RWPE2 (cell line): ENCODE measurements at places on chromosomes 13 and 19.

- DNase-seq: no peak
Measured at GRCh38 chr13:26656919-26657318, 99.4 kb downstream of the WASF3 start.

GRCh38 chr19:35509861-35510625, 3.4 kb downstream of the DMKN start:
- peak; percentile 84 for DNase-seq

DNA sequence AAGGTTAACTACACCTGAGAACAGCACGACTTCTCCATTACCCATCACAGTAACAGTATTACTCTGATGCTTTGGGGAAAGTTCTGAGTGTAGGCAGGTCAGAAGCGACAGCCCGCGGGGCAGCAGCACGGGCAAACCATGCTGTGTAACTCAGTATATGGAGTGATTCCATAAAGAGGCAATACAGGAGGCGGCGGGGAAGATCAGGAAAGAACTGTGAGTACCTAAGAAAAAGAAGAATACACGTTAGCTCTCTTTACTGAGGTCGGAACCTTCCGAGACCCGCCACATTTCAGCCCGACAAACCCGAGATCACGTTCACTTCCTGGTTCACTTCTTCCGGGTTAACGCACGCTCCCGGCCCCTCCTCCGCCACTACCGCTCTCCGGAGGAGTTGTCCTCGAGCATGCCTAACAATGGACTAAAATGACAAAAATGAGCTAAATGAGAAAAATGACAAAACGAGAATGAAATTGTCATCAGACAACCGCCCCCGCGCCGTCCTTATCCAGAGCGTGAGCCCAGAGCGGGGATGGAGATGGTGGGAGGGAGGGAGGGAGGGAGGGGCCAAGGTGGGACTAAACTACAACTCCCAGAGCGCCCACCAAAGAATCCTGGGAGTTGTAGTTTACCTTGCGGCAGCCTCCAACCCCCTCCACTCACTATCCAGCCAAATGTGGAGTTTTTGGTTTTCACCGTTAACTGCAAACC, at the start of gene MTRF1:
Gene MTRF1 (minus strand): TSS at position 316 of the 711 bp plus-strand sequence. CDS start 2,669 bp downstream, outside the sequence.
- peak; percentile 74 for DNase-seq

DNA sequence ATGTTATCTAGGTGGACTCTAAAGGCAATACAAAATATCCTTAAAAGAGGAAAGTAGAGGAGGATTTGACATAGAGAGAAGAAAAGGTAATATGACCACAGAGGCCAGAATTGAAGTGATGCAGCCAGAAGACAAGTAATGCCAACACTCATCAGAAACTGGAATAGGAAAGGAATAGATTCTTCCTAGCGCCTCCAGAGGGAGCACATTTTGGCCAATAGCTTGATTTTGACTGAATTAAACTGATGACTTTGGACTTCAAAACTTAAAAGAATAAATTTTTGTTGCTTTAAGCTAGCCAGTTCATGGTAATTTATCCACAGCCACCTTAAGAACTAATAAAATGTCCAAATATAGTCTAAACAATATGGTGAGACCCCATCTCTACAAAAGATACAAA, 1921.9 kb downstream of the OLFM4 start:
- DNase-seq: no peak

- DNase-seq: peak; percentile 53
Measured at GRCh38 chr19:19558636-19559035, 20.6 kb downstream of the CILP2 start.

DNA sequence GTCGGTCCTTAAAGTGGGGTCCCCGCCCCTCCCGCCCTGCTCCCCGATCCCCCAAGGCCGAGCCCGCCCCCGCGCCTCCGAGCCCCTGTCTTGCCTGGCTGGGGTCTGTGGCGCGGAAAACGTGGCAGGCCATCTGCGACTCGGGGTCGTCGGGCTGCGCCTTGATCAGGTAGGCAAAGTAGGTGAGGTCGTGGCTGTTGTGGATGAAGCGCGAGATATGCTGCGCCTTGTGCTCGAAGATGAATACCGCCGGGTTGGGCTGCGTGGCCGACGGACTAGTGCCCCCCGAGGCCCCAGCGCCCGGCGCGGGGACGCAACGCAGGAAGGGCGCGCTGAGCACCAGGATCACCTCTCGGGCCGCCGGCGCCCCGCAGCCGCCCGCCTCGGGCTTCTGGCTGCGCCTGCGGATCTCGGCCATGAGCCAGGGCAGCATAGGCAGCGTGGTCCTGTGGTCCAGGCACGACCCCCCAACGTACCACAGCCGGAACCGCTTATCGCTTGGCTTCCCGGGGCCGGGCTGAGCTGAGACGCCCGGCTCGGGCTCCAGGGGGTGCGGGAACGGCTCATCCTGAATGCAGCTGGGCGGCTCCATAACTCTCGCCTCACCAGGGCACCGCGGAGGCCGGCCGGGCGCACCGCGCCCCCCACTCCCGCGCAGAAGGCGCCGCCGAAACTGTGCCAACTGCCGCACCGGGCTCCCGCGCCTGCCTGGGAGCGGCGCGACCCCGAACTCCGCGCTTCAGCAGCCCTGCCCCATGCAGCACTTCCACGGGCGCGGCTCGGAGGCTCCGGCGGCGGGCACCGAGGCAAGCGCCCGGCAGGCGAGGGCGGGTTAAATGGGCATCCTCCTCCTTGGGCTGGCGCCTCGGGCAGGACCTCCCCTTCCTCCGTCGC, 546 bp downstream of the TBC1D4 start:
- peak; percentile 41 for DNase-seq

- no peak for DNase-seq
Measured at GRCh38 chr19:30722186-30722585, 350.0 kb downstream of the ZNF536 start.

GRCh38 chr13:105847527-105848291, 687.8 kb downstream of the EFNB2 start:
- DNase-seq: no peak
